ENCODE measurements at places on chromosomes 5 and 9. TPM values are rescaled to one million over a fixed set of nuclear protein-coding genes. Genes with fewer than 3 reads are reported as not detected.

DNA sequence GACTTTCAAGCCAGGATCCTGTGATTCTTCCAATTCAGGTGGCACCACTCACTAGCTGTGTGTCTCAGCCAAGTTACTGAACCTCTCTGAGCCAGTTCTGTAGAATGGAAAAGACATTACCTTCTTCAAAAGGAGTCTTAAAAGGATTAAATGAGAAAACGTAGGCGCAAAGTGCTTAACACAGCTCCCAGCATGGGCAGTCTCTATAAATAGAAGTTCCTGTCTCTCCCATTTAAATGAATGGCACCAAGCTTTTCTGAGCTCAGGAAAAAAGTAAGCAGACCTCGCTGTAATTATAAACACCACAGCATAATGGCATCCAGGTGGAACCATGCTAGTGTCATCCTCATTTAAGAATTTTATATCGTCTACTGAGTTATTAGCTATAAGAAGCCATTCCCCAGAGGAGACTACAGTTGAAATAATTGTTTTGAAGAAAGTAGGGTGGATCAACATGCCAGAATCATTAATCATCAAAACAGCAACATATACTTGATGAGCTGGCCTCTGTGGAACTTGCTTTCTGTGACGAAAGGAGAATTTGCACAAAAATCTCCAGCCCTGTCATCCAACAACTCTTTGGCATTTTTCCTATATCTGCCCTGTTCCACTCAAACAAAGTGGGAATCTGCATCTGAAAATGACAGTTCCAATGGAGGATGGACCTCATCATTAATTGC lies 188.9 kb downstream of the SPOCK1 start:
- H3K4me1 ChIP-seq, result no peaks in the 10 kb centered on the region
- no peak for DNase-seq
- no peak overlapping the region for H3K27ac ChIP-seq
- no peak overlapping the region for H3K4me3 ChIP-seq
- H3K36me3 ChIP-seq, result no peaks in the 10 kb centered on the region

ARL14EPL gene
- total RNA-seq, result not detected

DNA sequence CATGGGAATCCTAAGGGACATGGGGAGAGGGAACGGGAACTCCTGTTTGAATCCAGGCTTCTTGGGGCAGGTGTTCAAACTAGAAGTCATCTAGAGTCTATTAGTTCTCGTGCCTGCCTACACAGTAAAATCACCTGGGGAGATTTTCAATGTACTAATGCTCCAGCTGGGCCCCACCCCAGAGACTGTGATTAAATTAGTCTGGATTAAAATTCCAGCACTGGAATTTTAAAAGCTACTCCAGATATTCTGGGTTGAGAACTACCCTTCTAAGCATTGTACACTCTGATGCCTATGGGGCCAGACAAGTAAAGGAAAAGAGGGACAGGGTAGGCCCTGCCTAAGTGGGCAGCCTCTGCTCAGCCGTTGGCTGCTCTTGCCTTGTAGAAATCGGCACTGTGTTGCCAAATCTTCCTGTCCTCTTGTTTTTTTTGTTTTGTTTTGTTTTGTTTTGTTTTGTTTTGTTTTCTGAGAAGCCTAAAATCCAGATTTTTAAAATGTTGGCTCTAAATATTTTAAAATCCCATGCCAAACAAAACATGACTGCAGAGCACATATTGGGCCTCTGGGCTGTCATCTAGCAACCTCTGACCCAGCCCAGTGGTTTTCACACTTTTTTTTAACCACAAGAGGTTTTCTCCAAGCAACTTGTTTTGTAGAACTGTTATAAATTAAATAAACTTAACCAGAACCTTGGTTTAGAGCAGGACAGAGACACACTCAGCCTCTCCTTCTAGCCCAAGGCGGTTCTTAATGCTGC lies 29.0 kb downstream of the ADRB2 start:
- H3K36me3 ChIP-seq, result no peaks in the 10 kb centered on the region
- H3K4me3 ChIP-seq, result no peak overlapping the region
- no peaks in the 10 kb centered on the region for H3K4me1 ChIP-seq
- DNase-seq, result no peak
- H3K27me3 ChIP-seq, result no peaks in the 10 kb centered on the region

PCDHGB4 gene
- total RNA-seq, result 13.1 TPM

NMUR2 gene
- not detected for total RNA-seq

DNA sequence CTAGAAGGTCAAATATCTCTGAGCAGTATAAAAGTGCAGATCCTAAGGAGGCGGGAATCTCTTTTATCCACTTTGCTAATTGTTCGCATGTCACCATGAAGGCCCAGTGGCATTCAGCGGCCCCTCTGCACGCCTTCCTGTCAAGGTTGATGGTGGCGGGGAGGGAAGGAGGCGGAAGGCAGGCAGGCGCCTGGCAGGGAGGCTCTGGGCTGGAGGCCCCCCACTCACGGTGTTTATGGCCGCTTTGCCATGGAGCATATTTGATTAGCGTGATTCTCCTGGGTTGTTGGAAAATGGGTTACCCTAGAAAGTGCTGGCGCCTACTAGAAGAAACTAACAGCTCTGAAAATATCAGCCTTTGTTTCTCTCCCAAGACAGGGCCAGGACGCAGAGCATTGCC lies 209.6 kb downstream of the FSTL4 start:
- no peak overlapping the region for H3K4me3 ChIP-seq
- no peak overlapping the region for H3K27ac ChIP-seq
- no peaks in the 10 kb centered on the region for H3K27me3 ChIP-seq
- no peaks in the 10 kb centered on the region for H3K36me3 ChIP-seq
- no peaks in the 10 kb centered on the region for H3K4me1 ChIP-seq
- no peak for DNase-seq

- no peaks in the 10 kb centered on the region for H3K27me3 ChIP-seq
- no peak overlapping the region for H3K4me3 ChIP-seq
- H3K27ac ChIP-seq, result no peak overlapping the region
- DNase-seq, result no peak
Measured at GRCh38 chr9:135369412-135369990, 110.1 kb upstream of the PPP1R26 start.

GRCh38 chr5:174082286-174082685 lies 36.8 kb downstream of the NSG2 start:
- DNase-seq, result no peak
- H3K27ac ChIP-seq, result no peak overlapping the region
- H3K4me3 ChIP-seq, result no peak overlapping the region
- H3K36me3 ChIP-seq, result no peaks in the 10 kb centered on the region
- H3K4me1 ChIP-seq, result no peaks in the 10 kb centered on the region

GRCh38 chr5:8961956-8962355 lies 583.9 kb downstream of the SEMA5A start:
- no peak overlapping the region for H3K4me3 ChIP-seq
- no peaks in the 10 kb centered on the region for H3K4me1 ChIP-seq
- H3K27ac ChIP-seq, result no peak overlapping the region
- no peaks in the 10 kb centered on the region for H3K27me3 ChIP-seq

DNA sequence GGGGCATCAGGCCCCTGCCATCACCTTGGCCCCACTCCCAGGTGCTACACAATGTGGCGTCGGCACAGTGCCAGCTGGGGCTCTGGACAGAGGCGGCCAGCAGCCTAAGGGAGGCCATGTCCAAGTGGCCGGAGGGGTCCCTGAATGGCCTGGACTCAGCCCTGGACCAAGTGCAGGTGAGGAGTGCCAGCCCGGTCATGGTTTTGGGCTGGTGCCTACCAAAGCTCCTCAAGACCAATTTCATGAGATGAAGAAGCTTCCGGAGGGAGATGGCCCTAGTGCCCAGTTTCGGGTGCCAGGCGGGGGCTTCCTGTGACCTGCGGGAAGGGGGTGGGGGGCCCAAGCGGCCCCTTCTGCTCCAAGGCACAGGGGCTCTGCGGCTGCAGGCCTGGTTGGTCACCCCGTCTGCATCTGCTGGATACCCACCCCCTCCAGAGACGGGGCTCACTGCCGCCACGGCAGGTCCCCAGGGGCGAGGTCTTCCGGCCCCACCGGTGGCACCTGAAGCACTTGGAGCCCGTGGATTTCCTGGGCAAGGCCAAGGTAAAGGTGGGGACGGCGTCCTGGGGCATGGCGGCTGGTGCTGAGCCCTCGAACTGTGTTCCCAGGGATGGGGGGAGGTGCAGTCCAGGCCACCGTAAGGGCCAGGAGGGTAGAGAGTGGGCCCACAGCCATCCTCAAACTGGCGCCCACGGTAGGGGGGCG lies 5.8 kb downstream of the NOXA1 start:
- H3K27me3 ChIP-seq, result no peaks in the 10 kb centered on the region
- H3K36me3 ChIP-seq, result no peaks in the 10 kb centered on the region
- DNase-seq, result no peak
- H3K27ac ChIP-seq, result no peak overlapping the region

- peak within 1 kb of the TSS; percentile 77 for H3K27ac ChIP-seq
- peak; percentile 86 for DNase-seq
- peak within 1 kb of the TSS; percentile 80 for H3K4me3 ChIP-seq
- H3K27me3 ChIP-seq, result no peaks in the 10 kb centered on the region
- H3K36me3 ChIP-seq, result no peaks in the 10 kb centered on the region
Measured at GRCh38 chr5:177592010-177592834, at the start of gene TMED9. TMED9 (plus strand) TSS chr5:177592203; CDS start chr5:177592215, 12 bp downstream.

GRCh38 chr9:21653589-21653988 lies 148.8 kb upstream of the MTAP start:
- no peak for DNase-seq
- H3K4me3 ChIP-seq, result no peak overlapping the region
- H3K36me3 ChIP-seq, result no peaks in the 10 kb centered on the region
- no peaks in the 10 kb centered on the region for H3K4me1 ChIP-seq
- no peaks in the 10 kb centered on the region for H3K27me3 ChIP-seq
- H3K27ac ChIP-seq, result no peak overlapping the region

GRCh38 chr9:1125741-1126140 lies 75.6 kb downstream of the DMRT2 start:
- H3K27me3 ChIP-seq, result no peaks in the 10 kb centered on the region
- H3K36me3 ChIP-seq, result no peaks in the 10 kb centered on the region
- H3K4me1 ChIP-seq, result no peaks in the 10 kb centered on the region
- H3K4me3 ChIP-seq, result no peak overlapping the region
- DNase-seq, result no peak

OLFM1 gene
- total RNA-seq, result 10.8 TPM

- no peaks in the 10 kb centered on the region for H3K27me3 ChIP-seq
- DNase-seq, result no peak
- peak overlapping the region; percentile 93 for H3K4me3 ChIP-seq
- peak overlapping the region; percentile 98 for H3K27ac ChIP-seq
- H3K36me3 ChIP-seq, result no peaks in the 10 kb centered on the region
- H3K4me1 ChIP-seq, result no peaks in the 10 kb centered on the region
Measured at GRCh38 chr5:68217528-68217927, 2.0 kb downstream of the PIK3R1 start.

SMU1 gene
- total RNA-seq, result 26.3 TPM

MOB3B gene
- 9.7 TPM for total RNA-seq

DNA sequence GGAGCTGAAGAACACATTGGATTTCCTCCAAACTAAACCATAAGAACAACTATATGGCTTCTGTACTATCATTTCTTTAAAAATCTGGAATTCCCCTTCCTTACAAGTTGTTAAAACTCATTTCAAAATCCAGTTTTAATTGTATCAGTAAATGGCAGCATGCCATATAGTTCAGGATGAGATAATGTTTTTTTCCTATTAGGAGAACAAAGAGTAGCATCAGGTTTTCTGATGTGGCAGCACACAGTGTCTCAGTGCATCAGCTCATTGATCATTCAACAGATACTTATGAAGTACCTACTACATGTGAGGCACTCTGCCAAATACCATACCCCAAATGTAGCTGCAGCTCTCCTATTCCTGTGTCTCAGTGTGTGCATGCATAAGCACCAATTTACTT lies 161.1 kb downstream of the EPB41L4A start:
- H3K27ac ChIP-seq, result no peak overlapping the region
- no peaks in the 10 kb centered on the region for H3K4me1 ChIP-seq
- H3K36me3 ChIP-seq, result no peaks in the 10 kb centered on the region
- no peaks in the 10 kb centered on the region for H3K27me3 ChIP-seq
- DNase-seq, result no peak

TMC1 gene
- total RNA-seq, result under 0.01 TPM

AK1 gene
- 9.7 TPM for total RNA-seq
